ENCODE measurements at places on chromosomes 5 and 9.

- DNase-seq, result no peak
Observed at GRCh38 chr5:97751540-97751939, 568.5 kb upstream of the RIOK2 start.

DNA sequence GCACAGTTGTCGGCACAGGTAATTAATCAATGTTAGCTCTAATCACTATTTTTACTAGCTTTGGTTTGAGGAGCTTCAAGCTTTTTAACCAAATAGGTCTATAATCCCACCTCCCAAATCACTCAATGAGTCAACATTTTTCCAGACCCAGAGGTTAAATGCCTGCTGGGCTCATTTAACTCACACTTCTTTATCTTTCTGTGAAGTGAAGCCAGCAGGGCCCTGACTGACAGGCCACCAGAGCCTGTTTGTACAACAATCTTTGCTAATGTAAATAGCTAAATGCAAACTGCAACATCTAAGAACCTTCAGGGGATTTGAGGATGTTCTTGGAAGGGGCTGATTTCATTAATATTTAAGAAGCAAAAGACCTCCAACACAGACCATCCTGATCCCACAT lies 98.4 kb upstream of the NREP start:
- DNase-seq, result no peak

- no peak for DNase-seq
Observed at GRCh38 chr9:25994605-25995004, 316.4 kb upstream of the TUSC1 start.

DNA sequence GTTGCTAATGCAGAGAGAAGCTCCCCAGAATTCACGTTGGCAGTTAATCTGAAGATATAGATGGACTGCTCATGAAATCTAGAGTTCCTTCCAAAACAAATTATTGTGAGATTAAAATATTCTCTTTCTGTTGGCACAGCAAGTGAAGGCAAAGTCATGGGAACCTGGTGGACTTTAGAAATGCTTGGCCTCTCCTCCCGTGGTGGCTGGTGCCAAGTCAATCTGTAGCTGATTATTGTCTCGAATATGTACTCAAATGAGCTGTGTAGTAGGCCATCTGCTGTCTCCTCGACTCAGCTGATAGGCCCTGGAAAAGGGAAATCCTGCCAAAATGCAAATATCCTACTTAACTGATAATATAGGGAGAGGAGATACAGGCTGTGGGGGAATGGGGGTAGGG lies 69.3 kb downstream of the DAPK1 start:
- no peak for DNase-seq

GRCh38 chr9:17064558-17064957 lies 70.3 kb upstream of the CNTLN start:
- no peak for DNase-seq

DNA sequence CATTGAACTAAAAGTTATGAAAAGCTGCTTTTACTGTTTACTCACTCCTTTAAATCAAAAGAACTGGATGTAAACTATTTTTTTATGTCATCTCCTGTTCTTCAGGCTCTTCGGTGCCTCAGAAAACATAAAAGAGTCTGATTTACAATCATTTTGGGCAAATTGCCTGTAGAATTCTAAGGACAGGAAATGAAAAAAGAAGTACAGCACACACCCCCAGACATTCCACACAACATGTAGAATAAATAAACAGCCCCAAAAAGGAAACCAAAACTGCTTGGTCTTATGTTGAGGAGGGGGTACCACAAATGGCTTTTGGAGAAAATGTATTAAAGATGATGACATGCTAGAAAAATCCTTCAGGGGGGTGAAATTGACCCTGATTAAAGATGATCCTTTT lies 57.2 kb downstream of the ITGA1 start:
- DNase-seq, result no peak

DNA sequence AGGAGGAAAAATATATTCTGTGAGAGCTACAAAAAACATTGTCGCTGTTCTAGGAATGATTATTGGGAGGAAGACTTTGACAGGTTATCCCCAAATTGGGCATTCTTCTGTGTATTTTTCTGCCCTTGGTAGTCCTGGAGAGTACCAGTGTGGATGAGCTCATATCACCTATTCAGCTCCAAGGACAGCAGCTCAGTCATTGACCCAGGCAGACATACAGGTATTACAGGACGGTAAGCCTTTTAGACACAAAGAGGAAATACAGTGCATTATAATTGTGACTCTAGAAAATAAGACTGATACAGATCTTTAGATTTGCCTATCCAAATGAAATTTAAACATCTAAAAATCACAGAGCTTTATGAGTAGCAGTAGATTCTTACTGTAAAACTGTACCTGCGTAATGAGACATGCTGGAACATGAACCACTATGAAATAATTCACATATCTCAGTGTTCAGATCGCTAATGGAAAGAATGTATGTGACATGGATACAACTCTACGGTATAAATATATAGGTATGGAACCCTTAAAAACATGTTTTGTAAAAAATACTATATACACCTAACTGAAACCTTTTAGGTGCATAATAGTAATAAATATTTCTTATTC lies 56.0 kb downstream of the PLK2 start:
- DNase-seq, result no peak

Data from activated CD4-positive, CD25-positive, alpha-beta regulatory T cell treated with anti-CD3 and anti-CD28 coated beads, Interleukin-2, amount 50 U/mL, for 72 hours (primary cell).